ENCODE measurements at places on chromosomes 2 and 18.

- no peak for DNase-seq
Observed at GRCh38 chr2:45033302-45033701, 24.1 kb upstream of the SIX2 start.

DNA sequence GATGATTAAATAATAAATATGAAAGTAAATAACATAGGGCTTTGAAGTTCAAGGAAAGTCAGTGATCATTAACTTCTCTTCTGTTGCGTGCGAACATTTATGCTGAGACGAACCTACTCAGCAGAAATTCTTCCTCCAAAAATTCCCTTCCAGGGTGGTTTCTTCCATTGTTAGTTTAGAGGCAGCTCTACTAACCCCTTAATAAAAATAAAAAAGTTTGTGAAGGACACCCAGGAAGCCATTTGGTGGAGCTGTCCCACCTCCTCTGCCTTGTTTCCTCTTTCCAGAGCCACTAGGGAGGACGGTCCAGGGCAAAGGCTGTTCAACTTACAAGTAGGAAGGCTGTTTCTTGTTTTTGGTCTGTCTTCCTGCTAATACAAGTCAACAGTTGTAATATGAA, 2.1 kb upstream of the SMAD2 start:
- no peak for DNase-seq

DNA sequence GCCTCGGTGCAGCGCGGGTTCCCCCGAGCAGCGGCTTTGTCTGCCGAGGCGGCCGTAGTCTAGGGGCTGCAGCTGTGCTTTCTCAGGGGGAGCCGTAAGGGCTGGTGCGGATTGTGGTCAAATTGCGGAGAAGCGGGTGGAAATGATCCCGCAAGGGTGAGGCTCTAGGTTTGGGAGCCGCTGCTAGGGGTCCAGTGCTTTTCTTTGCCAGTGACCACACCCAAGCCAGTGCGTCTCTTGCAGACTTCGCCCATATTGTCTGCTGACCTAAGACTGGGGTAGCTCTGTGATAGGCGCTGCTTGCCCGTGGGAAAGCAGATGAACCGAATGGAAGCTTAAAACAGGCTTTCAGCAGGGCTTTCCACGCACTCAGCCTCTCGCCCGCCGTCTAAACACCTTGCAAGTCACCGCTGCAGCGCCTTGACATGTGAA, 2.1 kb downstream of the DPYSL5 start:
- no peak for DNase-seq

- DNase-seq: no peak
Observed at GRCh38 chr18:32906506-32907310, 133.9 kb upstream of the KLHL14 start.
